ENCODE measurements at places on chromosomes 5 and 9. TPM values are rescaled to one million over a fixed set of nuclear protein-coding genes. Genes with fewer than 3 reads are reported as not detected.

TNPO1 gene
- total RNA-seq = 100 TPM

IZUMO3 gene
- not detected for total RNA-seq

LRRC70 gene
- total RNA-seq = 1.1 TPM

F12 gene
- total RNA-seq = 0.80 TPM

IARS1 gene
- total RNA-seq = 74.2 TPM

PCDHB6 gene
- total RNA-seq = 0.41 TPM

GRM6 gene
- total RNA-seq = not detected

All from lower lobe of right lung (tissue), 2 donors.